Activated T-helper 17 cell treated with anti-CD3 and anti-CD28 coated beads, Interleukin-2, amount 50 U/mL, for 72 hours (primary cell): ENCODE measurements at places on chromosomes 11 and 22. TPM values are rescaled to one million over a fixed set of nuclear protein-coding genes. Genes with fewer than 3 reads are reported as not detected.
A peak's percentile ranks its signal among the peaks of the same experiment; 100 is the strongest.

GRCh38 chr11:73019996-73020395 is 122.1 kb downstream of the FCHSD2 start:
- ATAC-seq = no peak

DNA sequence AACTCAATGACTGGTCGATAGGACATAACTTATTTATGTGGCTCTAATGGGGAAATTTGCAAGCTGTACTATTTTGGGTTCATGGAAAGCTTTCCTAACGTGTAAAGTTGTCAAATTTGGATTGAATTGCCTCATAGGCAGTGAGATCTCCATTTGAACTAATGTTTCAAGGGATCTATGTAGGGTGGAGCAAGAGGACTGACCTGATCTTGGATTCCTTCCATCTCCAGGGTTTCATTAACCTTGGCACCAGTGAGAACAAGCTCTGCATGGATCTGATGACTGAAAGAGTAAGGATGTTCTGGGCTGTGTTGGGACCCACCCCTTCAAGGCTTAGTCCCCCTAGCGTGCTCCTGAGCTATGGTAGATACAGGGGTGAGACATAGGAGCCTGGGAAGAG is 2.1 kb downstream of the ACCSL start:
- ATAC-seq = no peak

DNA sequence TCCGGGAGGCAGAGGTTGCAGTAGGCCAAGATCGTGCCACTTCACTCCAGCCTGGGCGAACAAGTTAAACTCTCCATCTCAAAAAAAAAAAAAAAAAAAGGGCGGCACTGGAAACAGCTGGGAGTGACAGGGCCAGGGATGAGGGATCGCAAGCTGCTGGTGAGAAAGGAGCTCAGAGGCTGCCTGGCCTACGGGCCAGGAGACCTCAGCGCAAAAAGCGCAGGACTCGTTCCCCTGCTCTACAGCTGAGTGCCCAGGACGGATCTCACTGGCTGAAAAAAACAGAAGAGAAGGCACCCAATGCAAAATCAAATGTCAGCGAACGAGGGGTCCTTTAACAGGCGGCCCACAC is 650 bp upstream of the NUP50 start:
- peak; percentile 20 for ATAC-seq

DNA sequence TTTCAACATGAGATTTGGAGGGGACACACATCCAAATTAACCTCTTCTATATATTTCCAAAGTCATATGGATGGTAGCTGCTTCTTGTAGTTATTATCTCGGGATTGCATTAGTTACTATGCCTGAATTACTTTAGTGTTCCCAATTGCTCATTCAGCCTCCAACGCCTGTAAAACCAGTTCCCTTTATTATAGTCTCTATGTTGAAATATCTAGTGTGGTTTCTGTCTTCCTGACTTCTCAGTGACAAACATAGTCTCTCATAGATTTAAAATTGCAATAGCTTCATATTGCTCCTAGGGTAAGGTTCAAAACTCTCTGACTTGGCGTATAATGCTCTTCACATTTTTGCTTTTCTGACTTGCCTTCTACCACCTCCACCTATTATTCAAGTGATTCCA is 366.4 kb downstream of the CASP12 start:
- no peak for ATAC-seq

The IFITM1 gene
- total RNA-seq = 97.1 TPM
